ENCODE measurements at places on chromosomes 12 and 14.

DNA sequence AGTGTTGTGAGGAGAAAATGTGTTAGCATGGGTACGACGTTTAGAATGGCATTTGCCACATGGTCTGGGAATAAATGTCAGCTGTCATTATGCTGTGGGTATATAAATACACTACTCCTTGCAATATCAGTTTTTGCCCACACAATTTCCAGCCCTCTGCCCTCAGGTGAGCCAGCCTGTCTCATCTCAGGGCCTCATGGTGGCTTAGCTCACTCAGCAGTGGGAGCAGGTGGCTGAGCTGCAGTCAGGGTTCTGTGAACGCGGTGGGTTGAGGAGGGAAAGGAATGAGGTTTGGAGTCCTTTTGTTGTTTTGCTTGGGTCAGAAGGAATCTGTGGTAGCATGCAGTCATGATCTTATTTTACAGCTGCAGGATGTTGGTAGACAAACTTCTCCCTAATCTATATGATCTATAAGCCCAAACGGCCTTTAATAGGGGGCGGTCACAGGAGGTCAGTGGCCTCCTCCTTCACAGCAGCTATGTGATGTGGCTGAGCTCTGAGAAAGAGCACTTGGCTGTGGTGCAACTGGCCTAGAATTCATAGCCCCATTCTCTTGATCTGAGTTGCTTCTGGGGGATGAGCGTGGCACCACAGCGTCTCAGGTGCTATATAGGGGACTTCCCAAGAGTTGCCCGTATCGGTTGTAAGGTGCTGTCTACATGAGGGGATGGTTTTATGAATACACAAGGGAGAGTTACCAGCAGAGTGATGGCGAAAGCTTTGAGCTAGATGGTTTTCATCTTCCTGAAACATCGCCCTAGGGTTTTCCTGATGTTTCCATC is 27.8 kb upstream of the KCNA5 start:
- no peak for DNase-seq

GRCh38 chr12:86376052-86376451 is 119.9 kb upstream of the MGAT4C start:
- no peak for DNase-seq

GRCh38 chr12:18476861-18477260 is 215.5 kb downstream of the PIK3C2G start:
- DNase-seq: no peak

- DNase-seq: no peak
Measured at GRCh38 chr14:95359994-95360826, 40.5 kb upstream of the CLMN start.

- no peak for DNase-seq
Measured at GRCh38 chr14:71198687-71199086, 291.4 kb downstream of the PCNX1 start.

DNA sequence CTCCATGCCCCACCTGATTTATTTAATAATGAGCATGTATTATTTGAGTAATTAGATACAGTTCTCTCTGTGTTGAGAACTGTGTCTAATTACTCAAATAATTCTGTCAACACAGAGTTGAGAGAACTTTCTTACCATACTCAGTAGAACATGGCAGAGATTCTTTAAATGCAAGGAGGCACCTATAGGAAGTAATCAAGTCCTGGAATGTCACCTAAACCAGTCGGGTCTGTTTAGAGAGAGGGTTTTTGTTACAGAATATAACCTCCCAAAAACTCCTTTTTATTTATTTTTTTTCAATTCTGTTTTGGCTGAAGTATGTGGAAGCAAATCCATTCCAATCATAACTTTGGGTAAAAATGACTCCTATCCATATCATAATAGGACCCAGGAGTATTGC is 37.5 kb upstream of the CIT start:
- no peak for DNase-seq

DNA sequence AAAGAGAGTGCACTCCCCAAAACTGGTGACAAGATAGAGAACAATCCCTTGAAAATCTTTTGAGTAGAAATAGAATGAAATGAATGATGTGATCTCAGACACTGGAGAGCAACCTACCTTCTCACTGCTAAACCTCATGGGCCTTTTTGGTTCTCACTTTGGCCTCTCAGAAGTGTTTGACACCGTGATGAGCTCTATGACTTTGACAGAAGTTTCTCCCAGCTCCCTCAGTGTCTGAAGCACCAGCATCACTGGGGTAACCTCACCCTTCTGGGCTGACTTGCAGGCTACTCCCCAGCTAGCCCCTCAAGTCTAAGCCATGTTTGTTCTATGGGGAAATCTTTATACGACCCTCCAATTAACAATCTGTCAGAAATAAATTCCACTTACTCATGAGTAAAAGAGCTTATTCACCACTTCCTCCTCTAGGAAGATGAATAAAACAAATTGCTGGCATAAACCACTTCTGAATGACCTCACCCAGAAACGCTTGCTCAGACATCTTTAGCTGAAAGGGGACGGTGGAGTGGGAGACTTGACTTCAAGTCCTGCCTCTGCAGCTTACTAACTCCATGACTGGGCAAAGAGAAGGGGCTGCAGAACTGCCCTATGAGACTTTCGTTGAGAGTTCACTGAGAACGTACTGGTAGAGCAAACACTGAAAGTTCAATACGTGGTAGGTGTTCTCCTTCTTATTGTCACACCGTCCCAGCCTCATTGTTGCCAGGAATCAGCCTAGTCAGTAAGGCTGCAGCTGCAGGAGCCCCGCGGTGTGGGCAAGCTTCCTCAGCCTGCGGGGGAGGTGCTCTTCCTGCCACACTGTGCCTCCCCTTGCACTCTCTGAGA is 46.5 kb downstream of the ST8SIA1 start:
- no peak for DNase-seq

GRCh38 chr14:81004575-81004974 is 49.2 kb downstream of the TSHR start:
- DNase-seq: no peak

- DNase-seq: peak; percentile 73
Measured at GRCh38 chr12:121443193-121443870, 43.4 kb downstream of the RNF34 start.

GRCh38 chr14:75802486-75802885 is 141.4 kb downstream of the TTLL5 start:
- no peak for DNase-seq

- no peak for DNase-seq
Measured at GRCh38 chr12:116284396-116284795, 6.9 kb upstream of the MED13L start.

- DNase-seq: no peak
Measured at GRCh38 chr14:99468081-99468480, 12.6 kb downstream of the SETD3 start.

- no peak for DNase-seq
Measured at GRCh38 chr12:90102957-90103652, 394.5 kb upstream of the ATP2B1 start.

DNA sequence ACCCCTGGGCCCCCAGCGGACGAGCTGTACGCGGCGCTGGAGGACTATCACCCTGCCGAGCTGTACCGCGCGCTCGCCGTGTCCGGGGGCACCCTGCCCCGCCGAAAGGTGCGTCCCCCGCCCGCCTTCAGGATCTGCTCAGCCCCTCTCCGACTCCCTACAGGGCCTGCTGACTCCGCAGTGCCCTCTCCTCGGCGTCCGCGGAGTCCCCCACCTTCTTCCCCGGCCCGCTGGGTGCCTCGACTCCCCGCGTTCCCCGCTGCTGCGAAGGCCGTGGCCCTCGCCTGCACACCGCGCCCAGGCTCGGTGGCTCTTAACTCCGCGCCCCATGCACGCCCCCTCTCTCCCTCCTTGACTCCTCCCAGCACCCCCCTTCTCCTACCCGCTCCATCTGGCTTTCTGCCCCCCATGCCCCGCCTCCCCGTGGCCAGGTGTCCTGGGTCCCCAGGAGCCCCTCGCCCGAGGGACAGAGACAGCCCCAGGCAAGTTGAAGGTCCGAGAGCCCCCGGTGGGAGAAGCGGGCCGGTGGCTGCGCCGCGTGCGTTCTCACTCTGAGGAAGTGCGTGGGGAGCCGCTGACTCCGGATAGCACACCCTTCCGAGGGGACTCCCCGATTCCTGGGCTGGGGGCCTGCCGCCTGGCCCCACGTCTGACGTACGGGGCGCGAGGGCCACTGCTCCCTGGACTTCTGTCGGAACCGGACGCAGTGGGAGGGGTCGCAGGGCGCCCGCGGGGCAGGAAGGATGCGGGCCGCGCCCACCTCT is 594 bp downstream of the TAMALIN start:
- DNase-seq: no peak

DNA sequence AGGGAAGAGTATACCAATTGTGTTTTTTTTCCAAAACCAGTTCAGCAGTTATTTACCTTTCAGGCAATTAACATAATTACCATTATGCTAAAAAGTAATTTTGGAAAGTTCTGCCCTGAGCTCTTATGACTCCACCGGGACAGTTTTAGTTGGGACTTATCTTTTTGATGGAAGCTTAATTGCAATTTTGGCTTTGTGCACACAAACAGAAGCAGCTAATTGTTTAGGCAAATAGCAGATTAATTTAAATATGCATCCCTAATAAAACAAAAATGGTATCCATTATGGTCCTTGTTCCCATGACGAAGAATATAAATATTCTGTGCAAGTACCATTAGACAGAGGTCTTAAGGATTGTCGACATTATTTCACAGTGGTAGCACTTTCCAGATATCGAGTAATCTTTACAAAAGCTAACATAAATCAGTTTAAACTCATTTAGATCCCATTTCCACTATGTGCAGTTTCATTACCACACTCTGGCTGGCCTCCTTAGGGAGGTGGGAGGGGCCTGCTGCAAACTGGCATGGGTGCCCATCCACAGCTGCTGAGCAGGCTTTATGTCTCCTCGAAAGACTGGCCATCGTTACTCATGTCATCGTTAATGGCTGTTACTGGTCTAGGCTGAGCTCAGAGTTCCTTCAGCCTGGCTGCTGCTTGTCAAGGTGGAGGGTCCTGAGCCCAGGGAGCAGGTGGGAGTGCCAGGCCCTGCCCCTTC is 68.2 kb downstream of the FBXW8 start:
- no peak for DNase-seq

DNA sequence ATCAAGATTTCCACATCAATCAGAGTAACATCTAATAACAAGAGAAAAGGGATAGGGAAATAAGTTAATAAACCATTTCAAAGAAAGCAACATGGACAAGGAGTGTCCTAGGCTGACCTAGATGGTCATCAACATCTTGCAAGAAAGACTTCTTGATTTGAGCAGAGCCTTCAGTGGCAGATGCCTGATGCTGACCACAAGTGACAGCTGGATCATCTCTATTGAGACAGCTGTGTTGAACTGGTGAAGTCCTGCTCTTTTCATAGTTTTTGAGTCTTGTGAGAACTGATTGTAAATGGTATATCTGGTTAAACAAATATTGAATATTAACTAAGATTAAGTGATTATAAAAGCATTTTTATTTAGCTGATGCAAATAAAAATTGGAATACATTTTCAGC is 1083.6 kb upstream of the LRFN5 start:
- DNase-seq: no peak

GRCh38 chr12:40105265-40105514 is 691 bp downstream of the SLC2A13 start:
- DNase-seq: no peak

GRCh38 chr12:62933602-62934238 is 1.2 kb downstream of the PPM1H start:
- DNase-seq: no peak

GRCh38 chr12:3078086-3078820 is 1.1 kb downstream of the TSPAN9 start:
- DNase-seq: no peak

GRCh38 chr12:30026621-30027234 is 243.0 kb upstream of the TMTC1 start:
- no peak for DNase-seq

- DNase-seq: no peak
Measured at GRCh38 chr14:102479777-102480176, 29.8 kb downstream of the ANKRD9 start.

- no peak for DNase-seq
Measured at GRCh38 chr12:86777325-86777724, 521.1 kb upstream of the MGAT4C start.

DNA sequence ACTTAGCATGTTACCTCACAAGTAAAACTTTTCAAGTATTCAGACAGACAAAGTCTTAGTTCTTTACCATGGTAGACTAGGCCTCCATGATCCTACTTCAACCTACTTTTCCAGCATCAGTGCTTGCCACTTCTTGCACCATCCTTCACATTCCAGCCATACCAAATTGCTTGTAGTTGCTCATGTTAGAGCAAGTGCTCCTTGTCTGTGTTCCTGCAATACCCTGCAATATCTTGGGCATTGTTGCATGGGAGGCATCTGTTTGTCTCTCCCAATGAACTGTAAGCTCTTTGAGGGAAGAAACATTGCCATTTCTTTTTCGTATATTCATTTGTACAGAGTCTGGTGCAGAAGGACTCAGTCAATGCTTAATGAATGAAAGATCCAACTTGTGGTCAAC is 78.0 kb downstream of the SRGAP1 start:
- DNase-seq: no peak

- DNase-seq: no peak
Measured at GRCh38 chr12:89160716-89161123, 191.6 kb downstream of the DUSP6 start.

DNA sequence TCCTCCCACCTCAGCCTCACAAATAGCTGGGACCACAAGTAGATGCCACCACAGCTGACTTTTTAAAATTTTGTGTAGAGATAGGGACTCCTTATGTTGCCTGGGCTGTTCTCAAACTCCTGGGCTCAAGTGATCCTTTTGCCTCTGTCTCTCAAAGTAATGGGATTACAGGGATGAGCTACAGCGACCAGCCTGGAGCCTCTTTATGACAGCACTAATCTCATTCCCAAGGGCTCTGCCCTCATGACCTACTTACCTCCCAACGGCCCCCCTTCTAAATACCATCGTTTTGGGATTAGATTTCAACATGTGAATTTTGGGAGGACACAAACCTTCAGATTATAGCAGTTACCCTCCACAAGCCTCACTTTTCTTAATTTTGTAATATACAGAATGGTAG is 150.6 kb upstream of the FUT8 start:
- DNase-seq: no peak

GRCh38 chr12:115464111-115464581 is 780.2 kb upstream of the TBX3 start:
- no peak for DNase-seq

GRCh38 chr12:120361506-120362208 is 7.3 kb downstream of the MSI1 start:
- DNase-seq: peak; percentile 71

DNA sequence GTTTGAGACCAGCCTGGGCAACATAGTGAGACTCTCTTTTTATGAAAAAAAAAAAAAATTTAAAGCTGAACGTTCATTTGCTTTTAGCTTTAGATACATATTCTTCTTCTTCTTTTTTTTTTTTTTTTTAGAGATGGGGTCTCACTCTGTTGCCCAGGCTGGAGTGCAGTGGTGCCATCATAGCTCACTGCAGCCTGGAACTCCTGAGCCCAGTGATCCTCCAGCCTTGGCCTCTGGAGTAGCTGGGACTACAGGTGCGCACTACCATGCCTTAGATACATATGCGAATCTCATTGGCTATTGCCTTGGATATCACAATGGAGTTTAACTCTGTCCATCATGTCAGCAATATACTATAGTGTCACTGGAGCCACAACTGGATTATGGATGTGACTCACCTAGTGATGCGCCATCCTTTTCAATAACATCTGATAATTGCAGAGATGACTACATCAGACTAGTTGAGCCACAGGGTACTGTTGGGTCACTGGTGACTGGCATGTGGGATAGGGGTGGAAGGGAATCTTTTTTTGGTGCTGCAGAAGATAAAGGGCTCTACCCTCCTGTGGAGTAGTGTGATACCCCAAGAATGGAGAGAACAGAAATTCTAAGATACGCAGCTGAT is 2.7 kb upstream of the ADIPOR2 start:
- DNase-seq: no peak

GRCh38 chr12:100717733-100718067 is 76.9 kb upstream of the ANO4 start:
- no peak for DNase-seq

GRCh38 chr12:61397668-61398067 is 862.5 kb upstream of the USP15 start:
- no peak for DNase-seq

Data from mesothelial cell of epicardium (in vitro differentiated cells).